ENCODE measurements at places on chromosomes 4 and X.

- no peak for DNase-seq
Observed at GRCh38 chr4:26905172-26905571, 44.5 kb downstream of the STIM2 start.

GRCh38 chrX:38285649-38286048 lies 41.7 kb downstream of the RPGR start:
- DNase-seq: no peak

DNA sequence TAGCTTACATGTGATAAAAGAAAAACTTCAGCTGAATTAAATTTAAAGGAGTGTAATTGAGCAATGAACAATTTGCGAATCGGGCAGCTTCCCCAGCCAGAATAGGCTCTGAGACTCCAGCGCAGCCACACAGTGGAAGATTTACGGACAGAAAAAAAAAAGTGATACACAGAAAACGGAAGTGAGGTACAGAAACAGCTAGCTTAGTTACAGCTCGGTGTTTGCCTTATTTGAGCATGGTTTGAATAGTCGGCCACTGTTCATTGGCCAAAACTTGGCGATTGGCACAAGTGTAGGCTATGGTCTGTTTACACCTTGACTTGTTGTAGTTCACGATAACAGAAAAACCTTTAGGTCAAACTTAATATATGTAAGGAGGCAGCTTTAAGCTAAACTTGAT lies 16.7 kb upstream of the SUPT20HL1 start:
- no peak for DNase-seq

DNA sequence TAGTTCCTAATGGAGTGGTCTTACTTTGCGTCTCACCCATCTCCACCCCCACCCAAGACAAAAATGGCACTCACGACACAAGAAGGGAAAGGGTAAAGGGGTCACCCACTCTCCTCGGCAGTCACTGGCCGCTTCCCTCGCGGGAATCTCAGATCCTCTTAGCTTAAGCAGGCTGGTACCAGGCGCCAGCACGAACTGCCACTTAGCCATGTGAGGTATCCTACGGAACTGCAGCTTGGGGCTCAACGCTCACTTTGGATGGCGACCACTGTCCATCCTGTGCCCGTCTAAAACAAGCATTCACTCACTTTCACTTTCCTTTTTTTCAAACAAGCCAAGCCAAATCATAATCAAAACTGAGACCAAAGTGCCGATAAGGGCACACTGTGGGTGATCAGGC lies 14.6 kb upstream of the MAGIX start:
- DNase-seq: no peak

DNA sequence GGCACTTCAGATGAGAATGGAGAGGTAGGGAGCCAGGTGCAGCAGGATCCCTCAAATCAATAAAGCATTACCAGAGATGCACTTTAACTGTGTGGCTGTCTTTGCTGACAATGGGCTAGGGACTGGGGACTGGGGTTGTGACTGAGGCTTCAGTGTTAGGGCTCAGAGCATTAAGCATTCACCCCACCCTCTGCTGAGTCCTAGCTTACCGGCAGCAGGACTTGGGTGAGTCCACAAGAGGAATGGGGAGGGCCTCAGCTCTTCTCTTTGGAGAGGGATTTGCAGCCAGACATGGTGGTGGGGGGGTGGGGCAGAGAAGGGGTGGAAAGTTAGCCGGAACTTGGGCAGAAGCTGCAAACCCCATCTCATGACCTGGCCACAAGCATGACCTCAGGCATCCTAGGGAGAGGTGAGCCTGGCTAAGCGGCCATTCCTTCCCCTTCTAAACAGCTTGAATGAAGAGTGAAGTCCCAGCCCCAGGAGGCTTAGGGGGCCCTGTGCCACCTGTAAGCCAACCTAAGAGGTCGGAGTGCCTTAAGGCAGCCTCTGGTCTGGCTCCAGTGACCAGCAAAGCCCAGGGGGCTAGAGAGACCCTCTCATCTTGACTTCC lies 78.4 kb downstream of the STARD8 start:
- peak; percentile 8 for DNase-seq

GRCh38 chr4:143399113-143399949 lies 62.7 kb downstream of the GAB1 start:
- peak; percentile 63 for DNase-seq
